ENCODE measurements at places on chromosomes 4 and X. TPM values are rescaled to one million over a fixed set of nuclear protein-coding genes. Genes with fewer than 3 reads are reported as not detected.

The SSX4 gene
- not detected for total RNA-seq

DNA sequence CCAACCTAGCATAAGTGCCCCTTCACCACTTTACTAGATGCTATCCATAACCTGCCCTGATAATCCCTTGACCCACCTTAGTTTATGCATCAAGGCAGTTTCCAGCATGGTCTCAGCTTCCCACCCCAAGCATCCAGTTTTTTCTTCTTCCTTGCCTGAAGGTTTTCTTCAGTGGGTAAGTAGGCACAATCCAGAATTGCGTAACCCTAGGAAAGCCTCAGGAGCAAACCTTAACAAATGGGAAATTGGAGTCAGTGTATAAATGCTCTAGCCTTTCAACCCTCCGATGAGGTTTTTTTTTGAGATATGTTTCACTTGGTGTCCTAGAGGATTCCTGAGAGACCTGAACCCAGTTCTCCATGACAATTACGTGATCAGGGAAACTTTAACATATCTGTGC lies 614.0 kb upstream of the BOD1L1 start:
- no peak for DNase-seq

The ZCCHC18 gene
- total RNA-seq = 26.2 TPM

The CT45A1 gene
- total RNA-seq = not detected

- no peak for DNase-seq
These were observed 28.7 kb downstream of the IL13RA1 start for GRCh38 chrX:118756101-118756500.

The CXorf51B gene
- total RNA-seq = not detected

GRCh38 chr4:71187404-71188155 lies 151.2 kb upstream of the SLC4A4 start:
- peak; percentile 20 for DNase-seq

GRCh38 chr4:89836897-89837384 lies at the start of gene SNCA:
Gene SNCA (minus strand): TSS chr4:89837161. CDS start chr4:89835667, 1,494 bp downstream.
- DNase-seq = no peak

DNA sequence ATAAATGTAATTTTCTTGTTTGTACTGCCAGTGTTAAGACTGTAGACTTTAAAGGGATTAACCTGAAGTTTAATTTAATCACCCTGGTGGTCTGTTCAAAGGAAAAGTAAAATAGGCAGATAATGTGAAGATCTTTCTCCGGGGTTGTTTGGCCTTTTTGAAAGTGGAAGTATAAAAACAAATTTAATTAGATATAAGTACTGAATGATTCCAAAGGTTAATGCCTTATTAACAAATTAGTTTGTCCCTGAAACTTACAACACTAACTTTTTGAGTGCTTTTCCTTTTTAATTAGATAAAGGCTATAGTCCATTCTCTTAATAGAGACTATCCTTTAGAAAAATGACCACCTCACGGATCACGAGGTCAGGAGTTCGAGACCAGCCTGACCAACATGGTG lies 10.4 kb upstream of the PGAM4 start:
- DNase-seq = no peak

GRCh38 chr4:169446824-169447223 lies 165.6 kb downstream of the NEK1 start:
- no peak for DNase-seq

DNA sequence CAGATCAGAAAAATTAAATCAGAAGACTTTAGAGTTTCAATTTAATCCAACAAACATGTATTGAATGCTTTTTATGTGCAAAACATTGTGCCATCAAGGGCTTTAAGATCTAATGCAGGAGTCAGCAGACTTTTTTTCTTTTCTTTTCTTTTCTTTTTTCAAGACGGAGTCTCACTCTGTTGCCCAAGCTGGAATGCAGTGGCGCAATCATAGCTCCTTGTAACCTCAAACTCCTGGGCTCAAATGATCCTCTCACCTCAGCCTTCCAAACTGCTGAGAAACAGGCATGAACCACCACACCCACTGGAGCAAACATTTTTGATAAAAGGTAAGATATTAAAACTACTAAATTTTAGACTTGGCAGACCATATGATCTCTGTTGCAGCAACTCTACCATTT lies 24.6 kb upstream of the LRBA start:
- no peak for DNase-seq

The SEPTIN6 gene
- total RNA-seq = 234 TPM

DNA sequence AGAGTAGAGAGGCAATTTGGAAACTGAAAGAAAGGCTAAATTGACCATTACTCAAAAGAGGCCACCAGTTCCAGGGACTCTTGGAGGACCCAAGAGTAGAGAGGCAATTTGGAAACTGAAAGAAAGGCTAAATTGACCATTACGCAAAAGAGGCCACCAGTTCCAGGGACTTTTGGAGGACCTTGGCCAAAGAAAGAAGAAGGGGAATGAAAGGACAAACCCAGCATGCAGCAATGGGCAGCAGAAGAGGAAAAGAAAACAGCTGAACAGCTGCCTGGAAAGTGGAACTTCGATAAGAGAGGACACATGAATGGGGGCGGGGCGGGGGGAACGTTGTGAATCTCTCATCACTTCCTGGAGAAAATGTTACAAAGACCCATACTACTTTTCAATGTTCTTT lies 80.8 kb downstream of the PALLD start:
- DNase-seq = no peak

The SLC49A3 gene
- 3.7 TPM for total RNA-seq

The GNPDA2 gene
- total RNA-seq = 13.6 TPM

DNA sequence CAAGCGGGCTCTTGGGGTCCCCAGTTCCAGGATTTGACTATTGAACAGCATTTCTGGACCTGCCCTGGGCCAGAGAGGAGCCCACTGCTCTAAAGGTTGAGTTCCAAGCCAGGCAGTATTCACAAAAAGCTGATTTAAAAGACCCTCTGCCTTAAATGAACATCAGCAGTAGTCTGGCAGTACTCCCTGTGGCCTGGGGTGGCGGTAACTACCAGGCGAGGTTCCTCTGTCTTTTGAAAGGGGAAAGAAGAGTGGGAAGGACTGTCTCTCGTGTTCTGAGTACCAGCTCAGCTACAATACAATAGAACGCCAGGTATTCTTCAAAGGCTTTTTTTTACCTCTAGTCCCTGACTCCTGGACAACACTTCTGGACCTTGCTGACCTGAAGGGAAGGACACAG lies 456.4 kb upstream of the TEX13C start:
- DNase-seq = no peak

GRCh38 chrX:20461002-20461401 lies 194.3 kb upstream of the RPS6KA3 start:
- no peak for DNase-seq

- no peak for DNase-seq
These were observed 214.5 kb downstream of the KIT start for GRCh38 chr4:54872261-54872660.

GRCh38 chr4:11428899-11429698 lies 405 bp upstream of the HS3ST1 start:
- DNase-seq = peak; percentile 36

DNA sequence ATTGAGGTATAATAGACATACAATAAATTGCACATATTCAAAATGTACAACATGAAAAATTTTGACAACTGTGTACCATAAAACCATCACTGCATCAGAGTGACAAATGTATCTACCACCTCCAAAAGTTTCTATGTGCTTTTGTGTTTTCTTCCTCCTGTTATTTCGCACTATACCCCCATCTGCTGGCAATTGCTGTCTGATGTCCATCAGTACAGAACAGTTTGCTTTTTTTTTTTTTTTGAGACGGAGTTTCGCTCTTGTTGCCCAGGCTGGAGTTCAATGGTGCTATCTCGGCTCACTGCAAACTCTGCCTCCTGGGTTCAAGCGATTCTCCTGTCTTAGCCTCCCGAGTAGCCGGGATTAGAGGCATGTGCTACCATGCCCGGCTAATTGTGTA lies 154.3 kb upstream of the GIMD1 start:
- DNase-seq = no peak

GRCh38 chrX:94454606-94455005 lies 780.6 kb downstream of the FAM133A start:
- DNase-seq = no peak
